Activated CD4-positive, alpha-beta T cell treated with anti-CD3 and anti-CD28 coated beads for 48 hours (primary cell): ENCODE measurements at places on chromosomes 4 and X.

GRCh38 chrX:716136-716535 is 85.5 kb downstream of the SHOX start:
- DNase-seq: no peak

- no peak for DNase-seq
Observed at GRCh38 chr4:79467246-79467932, 59.4 kb upstream of the GK2 start.

DNA sequence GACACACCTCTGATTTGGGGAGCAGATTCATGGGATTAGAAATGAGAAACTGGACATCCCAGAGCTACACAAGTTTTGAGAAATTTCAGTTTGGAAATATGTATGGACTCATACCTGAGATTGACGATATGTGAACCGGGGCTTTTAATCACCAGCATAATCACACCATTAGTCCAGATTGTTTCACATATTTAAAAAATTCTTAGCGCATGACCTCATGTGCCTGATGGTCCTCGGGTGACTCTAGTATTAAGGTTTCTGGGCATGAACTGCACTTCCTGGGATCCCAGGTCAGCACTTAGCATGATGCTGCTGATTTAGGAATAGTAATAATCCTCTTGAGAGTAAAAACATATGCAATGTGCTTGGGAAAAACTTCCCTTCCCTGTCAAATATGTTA is 91.9 kb upstream of the BCOR start:
- DNase-seq: no peak

DNA sequence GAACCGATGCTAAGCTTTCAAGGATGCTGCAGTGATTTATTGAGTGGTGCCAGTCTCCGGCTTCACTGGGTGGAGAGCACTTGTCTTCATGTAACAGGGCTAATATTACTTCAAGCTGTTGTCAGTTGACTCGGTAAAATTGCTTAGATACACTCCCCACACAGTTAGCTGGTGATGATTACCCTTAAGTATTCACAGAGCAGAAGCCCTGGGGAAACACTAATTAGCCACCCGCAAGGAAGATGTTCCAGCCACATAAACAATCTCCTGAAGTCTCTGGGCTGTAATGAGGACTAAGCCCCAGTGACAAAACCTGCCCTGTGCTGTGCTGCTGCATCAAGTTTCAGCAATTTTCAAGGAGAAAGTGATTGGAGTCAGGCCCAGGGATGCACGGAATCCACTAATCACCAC is 37.3 kb upstream of the GK2 start:
- no peak for DNase-seq

- no peak for DNase-seq
Observed at GRCh38 chr4:91471280-91471679, 832.5 kb upstream of the GRID2 start.

DNA sequence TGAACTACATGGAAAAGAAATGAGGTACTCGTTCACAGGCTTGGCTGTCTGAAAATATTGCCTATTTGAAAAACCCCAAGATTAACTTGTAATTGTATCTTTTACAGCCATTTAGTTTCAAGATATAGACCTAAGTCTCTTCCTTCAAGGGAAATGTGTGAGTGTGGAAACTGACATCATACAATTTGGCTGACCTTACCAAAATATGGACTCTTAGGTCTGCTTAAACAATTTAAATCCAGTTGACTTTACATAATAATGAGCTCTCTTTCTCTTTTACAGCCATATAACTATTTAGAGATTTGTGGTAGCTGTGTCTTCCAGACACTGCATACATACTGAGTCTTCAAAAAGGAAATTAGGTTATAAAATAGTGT is 186.9 kb downstream of the NR3C2 start:
- no peak for DNase-seq

DNA sequence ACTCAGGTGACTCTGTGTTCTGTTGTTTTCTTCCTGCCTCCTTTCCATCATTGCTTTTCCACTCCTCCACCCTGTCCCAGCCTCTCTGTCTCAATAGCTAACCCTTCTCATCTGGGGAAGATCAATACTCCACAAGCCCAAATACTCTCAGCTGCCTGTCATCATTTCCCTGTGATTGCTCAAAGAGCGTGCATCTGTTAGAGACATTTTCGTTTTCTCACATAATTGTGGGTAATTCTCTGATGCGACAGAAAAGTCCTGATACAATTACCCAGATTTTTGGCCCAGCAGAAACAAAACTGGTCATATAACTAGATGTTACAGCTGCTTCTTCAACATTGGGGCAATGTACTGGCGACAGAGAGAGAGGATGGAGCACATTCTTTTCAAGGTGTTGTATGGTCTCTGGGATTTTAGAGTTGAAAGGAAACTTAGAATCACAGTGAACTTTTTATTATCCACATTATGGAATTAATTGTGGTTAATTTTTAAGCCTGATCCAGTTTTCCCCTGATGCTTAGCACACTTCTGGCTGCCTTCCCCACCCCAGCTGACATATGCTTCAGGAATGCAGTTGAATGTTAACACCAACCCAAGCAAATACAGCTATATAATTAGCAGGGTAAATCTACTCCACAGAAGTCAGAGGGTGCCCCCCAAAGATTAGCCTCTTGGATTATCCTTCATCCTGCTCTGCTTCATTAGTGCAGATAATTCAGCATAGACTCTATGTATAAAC is 171.4 kb upstream of the ANXA3 start:
- DNase-seq: no peak

DNA sequence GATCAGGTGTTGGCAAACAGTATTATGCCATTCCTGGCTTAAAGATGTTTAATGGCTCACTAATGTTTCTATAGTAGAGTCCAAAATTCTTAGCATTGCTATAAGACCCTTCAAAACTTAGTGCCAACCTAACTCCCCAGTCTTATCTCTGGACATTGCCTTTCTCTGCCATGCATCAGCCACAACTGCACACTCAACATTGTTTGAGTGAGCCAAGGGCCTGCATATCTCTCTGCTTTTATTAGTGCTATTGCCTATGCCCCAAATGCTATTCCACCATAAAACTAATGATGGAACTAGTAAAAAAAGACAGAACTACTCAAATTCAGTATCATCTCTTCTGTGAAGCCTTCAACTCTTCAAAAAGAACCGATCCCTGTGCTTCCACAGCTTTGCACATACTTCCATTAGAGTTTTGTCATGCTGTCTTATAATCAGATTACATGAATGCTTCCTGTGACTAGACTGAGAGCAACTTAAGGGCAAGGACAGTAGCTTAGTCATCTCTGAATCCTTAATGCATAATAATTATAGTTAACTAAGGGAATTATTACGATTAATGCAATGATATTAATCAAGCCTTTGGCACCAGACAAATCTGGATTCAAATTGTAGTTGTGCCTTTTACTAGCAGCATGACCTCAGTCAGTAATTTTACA is 53.7 kb downstream of the CHM start:
- DNase-seq: no peak

DNA sequence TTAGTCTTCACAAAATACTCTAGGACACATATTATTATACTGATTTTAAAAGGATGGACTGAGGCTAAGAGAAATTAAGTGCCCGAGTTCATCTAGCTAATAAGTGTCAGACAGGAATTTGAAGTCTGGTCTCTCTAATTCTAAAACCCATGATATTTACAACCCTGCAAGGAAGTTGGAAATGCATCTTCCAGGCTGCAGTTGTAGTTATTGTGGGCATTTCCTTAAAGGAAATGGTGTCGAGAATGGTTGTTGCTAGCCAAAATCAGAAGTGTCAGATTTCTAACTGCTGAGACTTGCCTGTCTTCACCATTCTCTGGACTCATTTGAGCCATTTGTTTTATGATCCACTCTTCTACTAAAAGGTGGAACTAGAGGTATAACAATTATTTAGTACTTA is 82.5 kb downstream of the FAT4 start:
- no peak for DNase-seq

DNA sequence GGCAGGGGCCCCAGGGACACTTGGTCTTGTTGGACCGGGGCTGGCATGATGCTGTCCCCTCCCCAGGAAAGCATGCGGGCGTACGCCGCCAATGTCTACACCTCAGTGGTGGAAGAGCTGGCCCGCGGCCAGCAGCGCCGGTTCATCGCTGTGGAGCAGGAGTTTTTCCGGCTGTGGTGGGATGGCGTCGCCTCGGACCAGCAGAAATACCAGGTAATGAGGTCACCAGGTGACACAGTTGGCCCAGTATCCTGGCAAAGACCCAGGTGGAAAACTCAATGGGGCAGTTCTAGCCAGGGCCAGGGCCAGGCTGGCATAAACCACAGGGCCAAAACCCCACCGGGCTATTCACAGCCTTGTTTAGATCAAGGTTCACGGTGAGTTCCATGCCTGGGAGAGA is 1.5 kb downstream of the MAN2B2 start:
- DNase-seq: no peak

DNA sequence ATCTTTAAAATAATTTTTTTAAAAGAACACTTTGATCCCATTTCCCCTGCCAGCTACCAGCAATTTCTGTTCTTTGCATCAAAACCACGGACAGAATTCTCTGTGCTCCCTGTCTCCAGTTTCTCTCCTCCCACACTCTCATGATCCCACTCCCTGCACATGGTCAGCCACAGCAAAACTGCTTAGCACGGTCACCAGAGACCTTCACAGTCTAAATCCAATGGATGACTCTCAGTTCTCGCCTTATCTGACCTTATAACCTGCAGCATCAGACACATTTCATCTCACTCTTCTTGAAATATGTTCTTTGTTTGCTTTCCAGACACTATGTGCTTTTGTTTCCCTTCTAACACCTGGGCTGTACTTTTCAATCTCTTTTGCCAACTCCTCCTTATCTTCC is 131.5 kb downstream of the NR3C2 start:
- no peak for DNase-seq

GRCh38 chr4:112938461-112939058 is 110.9 kb upstream of the ANK2 start:
- no peak for DNase-seq

DNA sequence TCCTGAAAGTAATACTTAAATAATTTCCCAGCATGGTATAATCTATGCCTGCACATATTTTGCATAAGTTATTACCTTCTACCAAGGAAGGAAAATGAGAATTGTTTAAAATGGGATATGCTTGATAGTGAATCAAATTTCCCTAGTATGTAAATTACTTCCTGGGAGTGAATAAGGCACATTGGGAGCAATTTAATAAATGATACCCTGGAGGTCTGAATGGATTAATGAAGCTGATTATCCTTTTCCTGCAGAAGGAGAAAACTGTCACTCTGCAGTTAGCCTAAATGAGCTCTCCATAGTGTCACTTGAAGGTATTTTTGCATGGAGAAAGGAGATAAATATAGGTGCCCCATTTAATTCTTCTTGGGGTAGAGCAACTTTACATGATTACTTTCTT is 2212.0 kb downstream of the PCDH7 start:
- no peak for DNase-seq

DNA sequence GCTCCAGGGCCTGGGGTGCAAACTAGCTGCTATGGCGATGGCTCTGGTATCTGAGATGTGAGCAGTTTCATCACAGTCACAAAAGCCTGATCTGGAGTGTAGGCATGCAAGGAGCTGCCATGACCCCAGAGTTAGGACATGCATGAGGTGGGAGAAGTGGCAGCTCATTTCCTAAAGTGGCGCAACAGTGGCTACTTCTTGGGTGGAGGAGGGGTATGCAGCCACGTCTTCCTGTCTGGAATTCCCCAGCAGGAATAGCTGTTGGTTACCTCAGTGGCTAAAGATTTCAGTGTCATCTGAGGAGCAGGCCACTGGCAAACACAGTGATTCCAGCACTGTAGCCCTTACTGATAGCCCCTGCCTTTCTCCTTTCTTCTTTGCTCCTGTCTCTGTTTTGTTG is 1382.5 kb downstream of the C4orf33 start:
- no peak for DNase-seq

- DNase-seq: no peak
Observed at GRCh38 chr4:55017406-55017805, 108.0 kb downstream of the KDR start.

- no peak for DNase-seq
Observed at GRCh38 chr4:55358668-55359067, 12.6 kb downstream of the SRD5A3 start.

DNA sequence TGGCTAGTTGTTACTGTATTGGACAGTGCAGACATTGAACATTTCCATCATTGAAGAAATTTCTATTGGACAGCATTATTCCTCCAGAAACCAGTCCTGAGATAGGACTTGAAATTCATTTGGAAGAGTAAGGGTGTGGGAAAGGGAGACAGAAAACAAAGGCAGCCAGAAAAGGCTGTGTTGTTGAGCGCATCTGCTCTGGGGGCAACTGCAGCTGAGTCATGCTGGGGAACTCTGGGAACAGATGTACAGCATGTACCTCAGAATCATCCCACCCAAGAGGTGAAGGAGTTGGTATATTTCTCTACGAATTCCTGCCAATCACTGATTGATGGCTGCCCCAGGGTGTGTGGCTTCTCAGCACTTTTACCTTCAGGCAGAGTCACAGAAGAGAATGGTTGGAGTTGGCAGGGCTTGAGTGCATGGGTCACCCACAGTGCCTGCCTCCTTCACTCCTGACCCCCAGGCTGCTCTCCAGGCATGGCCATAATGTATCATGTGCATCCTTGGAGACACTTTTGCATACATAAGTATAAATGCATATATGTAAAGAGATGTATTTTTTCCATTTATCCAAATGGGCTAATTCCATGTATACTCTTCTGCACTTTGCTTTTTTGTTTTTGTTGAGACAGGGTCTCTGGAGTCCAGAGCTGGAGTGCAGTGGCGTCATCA is 39.4 kb downstream of the GEMIN8 start:
- DNase-seq: no peak

GRCh38 chr4:99683895-99684294 is 26.3 kb upstream of the C4orf54 start:
- no peak for DNase-seq

- DNase-seq: no peak
Observed at GRCh38 chrX:109685656-109686078, 47.4 kb downstream of the ACSL4 start.

GRCh38 chrX:116657071-116657470 is 194.3 kb upstream of the CT83 start:
- no peak for DNase-seq

GRCh38 chr4:48112017-48112667 is 21.9 kb downstream of the TXK start:
- DNase-seq: no peak

DNA sequence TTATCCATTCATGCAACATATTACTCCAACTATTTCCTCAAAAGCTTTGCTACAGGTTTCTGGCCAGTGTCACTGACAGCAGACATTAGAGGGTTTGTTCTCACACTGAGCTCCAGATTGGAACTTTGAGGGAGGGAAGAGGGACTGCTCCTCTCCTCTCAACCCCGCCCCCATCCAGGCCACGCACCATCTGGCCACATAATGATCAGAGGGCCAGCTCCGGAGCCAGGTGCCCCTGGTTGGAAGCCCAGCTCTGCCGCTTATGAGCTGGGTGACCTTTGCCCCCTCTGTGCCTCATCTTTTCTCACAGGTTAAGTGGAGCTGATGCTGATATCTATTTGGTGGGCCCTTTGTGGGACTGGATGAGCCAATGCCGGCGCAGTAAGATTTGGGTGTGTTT is 55.8 kb downstream of the C4orf50 start:
- DNase-seq: no peak
